ENCODE measurements at places on chromosomes 4 and X.
A peak's percentile ranks its signal among the peaks of the same experiment; 100 is the strongest.

- no peak for DNase-seq
Observed at GRCh38 chr4:23881674-23882337, 8.0 kb downstream of the PPARGC1A start.

DNA sequence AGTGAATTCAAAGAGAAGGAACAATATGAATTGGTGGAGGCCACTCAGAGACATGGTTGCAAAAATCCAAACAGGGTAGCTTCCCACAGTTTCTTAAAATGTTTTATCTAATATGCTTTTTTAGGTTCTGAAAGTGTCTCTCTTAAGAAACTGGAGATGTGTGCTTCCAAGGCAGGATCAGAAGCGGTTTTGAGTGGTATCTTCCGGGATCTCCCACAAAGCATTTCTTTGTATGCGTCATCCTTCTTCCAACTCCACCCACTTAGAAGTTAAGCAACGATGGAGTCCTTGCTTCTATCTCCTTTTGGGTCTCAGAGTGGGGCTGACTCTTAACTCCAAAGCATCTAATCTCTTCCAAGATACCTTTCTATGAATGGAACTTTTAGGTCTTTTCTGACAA, 196.7 kb downstream of the MID1 start:
- DNase-seq, result no peak

DNA sequence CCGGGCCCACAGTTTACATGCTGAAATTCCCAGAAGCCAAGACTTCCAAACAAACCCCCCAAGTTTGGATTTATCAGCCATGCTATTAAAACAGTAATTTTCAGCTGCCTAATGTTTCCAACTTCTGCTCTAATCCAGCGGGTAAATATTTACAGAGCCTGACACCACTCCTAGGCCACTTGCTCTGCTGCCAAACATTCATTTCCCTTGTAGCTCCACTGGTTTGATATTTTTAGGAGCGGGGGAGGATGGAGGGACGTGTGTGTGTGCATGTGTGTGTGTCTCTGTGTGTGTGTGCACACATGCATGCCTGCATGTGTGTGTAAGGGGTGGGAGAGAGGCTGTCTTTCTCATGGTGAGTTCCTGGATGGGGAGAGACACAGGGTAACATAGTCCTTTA, 115.7 kb upstream of the PJA1 start:
- DNase-seq, result no peak

DNA sequence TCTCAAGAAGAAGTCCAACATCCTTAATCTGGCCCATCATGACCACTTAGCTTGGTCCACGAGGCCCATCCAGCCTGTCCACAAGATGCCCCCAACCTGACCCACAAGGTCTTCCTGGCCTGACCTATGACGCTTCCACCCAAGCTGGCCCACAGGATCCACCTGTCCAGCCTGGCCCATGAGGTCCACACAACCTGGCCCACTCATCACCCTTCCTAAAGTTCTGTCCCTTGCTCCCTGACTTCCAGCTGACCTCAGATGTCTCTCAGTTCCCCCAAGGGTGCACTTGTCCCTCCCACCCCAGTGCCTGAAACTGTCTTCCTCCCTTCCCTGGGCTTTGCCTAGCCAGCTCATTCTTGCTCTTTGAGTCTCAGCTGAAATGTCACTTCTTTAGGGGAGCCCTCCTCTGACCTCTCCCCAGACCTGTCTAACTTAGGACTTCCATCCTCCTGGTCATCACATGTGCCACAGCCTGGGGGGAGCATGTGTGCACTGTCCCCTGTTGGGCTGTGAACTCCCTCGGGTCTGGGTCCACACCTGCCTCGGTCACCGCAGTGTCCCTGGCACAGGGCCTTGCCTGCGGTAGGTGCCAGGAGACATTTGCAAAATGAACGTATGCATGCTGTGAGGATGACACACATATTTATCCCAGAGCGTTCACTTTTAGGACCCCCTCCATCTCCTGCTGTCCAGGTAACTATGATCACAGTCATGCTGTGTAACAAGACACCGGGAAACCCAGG, 61.7 kb downstream of the EVC start:
- no peak for DNase-seq

DNA sequence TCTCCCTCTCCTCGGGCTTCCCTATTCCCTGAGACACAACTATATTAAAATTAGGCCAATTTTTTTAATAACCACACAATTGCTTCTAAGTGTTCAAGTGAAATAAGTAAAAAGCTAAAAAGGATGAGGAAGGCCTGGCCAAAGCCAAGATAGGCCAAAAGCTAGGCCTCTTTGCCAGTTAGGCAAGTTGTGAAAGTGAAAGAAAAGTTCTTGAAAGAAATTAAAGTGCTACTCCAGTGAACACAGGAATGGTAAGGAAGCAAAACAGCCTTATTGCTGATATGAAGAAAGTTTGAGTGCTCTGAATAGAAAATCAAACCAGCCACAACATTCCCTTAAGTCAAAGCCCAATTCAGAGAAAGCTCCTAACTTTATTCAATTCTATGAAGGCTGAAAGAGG, 114.2 kb upstream of the FAT4 start:
- DNase-seq, result no peak

GRCh38 chr4:11338956-11339782, 89.5 kb downstream of the HS3ST1 start:
- no peak for DNase-seq

GRCh38 chr4:14816623-14817261, 185.5 kb upstream of the CPEB2 start:
- DNase-seq, result no peak

DNA sequence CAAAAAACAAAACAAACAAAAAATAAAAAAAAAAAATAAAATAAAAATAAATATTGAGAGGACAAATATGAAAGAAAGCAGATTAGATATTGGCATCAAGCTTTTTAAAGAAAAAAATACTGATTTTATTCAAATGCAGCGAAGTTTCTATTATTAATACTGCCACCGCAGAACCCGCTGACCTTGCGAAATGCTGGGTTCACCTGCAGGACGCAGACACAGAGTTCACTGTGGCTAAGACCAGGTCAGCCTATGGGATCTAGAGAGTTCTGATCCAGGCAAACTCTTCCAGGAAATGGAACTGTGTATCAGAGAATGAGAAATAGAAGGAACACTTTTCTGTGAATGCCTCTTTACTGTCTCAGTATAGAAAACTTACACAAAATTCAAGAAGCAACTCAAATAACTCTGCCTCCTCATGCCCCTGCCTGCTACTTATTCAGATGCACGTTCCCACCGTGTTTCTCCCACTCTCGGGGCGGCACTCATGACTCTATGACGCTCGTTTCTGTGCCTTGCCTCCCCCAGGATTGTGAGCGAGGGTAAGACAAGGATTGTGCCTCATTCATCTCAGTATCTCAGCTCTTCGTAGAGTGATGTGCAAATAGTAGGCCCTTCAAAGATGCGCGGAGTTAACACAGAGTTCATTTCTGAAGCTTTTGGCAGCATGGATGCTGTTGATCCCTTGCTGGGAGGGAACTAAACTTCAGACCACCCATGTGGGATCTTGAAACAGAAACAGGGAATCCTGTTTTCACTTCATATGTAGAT, 44.1 kb upstream of the TLR3 start:
- DNase-seq, result no peak

GRCh38 chr4:58247792-58248191, 1137.6 kb upstream of the IGFBP7 start:
- no peak for DNase-seq

GRCh38 chr4:139461022-139461628, 7.2 kb downstream of the RAB33B start:
- no peak for DNase-seq

DNA sequence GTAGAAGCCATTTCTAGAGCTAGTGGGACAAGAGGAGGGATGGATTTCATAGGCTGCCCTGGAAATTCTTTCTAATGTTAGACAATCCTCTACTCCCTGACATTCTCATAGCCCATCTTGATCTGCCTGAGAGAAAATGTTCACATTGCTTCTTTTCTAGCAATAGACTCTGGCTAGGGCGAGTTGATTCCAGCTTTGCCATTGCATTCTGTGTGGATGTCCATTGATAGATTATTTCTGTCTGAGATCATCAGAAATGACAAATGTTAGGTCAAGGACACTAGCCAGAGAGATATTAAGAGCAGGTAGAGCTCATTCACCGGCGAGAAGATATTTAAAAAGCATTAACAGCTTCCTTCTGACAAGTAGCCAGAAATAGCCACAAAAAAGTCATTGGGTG, 184.7 kb downstream of the LDB2 start:
- no peak for DNase-seq

DNA sequence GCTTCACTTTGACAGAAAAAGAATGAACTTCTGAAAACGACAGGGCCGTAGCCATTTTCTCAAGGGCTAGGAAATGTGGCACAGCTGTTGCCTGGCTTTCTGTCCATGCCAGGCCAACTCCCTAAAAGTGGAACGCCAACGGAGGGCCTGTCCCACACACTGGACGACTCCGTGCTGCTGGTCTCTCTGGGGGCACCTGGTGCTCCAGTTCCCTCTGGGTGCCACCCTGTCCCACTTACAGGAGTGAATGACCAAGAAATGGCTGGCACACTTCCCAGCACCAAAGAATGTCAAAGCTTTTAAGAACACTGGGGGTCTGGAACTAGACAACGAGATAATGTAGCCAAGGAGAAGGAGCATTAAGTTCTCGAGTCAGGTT, 40.9 kb downstream of the GATB start:
- DNase-seq, result no peak

DNA sequence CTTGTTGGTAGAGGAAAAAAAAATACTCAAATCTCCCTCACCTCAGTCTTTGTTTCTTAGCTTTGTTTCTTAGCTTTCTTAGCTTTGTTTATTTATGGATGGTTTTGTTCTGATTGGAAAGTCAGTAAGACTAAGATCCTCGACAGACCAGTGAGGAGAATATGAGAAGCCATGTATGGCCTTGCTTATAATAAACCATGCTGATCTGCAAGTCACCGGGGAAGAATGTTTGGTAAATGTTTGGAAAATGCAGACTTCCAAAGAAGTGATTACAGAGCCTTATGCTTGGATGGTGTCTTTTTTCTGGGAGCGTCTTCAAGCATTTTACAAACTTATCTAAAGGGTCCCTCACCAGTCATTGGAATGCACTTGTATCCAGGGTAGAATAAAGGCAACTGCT, 90.1 kb upstream of the NOCT start:
- DNase-seq, result no peak

- no peak for DNase-seq
Observed at GRCh38 chrX:14029039-14029424, 660 bp downstream of the GEMIN8 start.

- DNase-seq, result no peak
Observed at GRCh38 chrX:45801554-45801953, 600.9 kb upstream of the DIPK2B start.

DNA sequence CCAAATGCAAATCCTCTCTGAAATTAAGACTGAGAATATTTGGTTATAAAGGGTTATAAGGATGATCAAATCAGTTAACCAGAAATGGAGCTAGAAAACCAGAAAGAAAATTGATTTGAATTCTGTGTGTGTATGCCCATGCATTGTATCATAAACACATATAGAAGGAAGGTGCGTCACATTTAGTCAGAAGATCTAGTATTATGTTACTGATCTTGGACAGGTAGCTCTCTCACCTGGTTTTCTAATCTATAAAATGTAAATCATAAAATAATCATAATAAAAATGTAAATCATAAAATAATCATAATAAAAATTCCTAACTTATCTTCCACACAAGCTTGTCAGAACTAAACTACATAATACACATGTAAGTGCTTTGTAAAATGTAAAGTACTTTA, 78.8 kb downstream of the BMP3 start:
- no peak for DNase-seq

DNA sequence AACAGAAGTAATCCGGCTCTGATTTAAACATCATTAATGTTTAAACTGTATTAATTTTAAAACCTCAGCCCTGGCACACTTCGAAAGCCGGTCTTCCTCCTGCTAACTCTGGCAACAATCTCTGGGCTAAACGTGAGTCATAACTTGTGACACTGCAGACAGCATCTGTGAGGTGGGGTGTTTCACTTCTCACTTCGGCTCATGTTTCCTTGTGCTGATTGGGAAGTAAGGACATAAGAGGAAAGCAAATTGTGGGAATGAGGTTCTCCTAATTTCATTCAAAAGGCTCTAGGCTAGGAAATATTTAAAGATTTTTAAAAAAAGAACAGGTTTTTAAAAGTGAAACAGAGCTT, 139.9 kb upstream of the USP9X start:
- DNase-seq, result no peak

- no peak for DNase-seq
Observed at GRCh38 chr4:68803013-68803412, 12.8 kb upstream of the UGT2B10 start.

- no peak for DNase-seq
Observed at GRCh38 chrX:17369309-17369708, 5.7 kb upstream of the NHS start.

GRCh38 chr4:149048451-149049143, 606.4 kb upstream of the NR3C2 start:
- DNase-seq, result no peak

- peak; percentile 12 for DNase-seq
Observed at GRCh38 chr4:153785910-153786721, 2.8 kb downstream of the SFRP2 start.

DNA sequence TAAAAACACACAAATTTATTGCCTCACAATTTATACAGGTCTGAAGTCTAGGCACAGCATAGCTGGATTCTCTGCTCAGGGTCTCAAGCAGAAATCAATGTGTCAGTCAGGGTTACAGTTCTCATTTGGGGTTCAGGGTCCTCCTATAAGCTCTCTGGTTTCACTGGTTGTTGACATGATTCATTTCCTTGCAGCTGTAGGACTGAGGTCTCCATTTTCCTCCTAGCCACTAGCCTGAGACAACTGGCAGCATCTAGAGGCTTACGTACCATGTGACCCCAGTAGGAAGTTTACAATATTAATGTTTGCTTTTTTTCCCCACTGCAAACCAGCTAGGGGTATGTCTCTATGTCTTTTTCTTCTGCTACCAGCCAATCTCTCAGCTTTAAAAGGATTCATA, 102.5 kb downstream of the CPEB2 start:
- no peak for DNase-seq

GRCh38 chr4:89868999-89869589, 25.6 kb upstream of the MMRN1 start:
- no peak for DNase-seq

DNA sequence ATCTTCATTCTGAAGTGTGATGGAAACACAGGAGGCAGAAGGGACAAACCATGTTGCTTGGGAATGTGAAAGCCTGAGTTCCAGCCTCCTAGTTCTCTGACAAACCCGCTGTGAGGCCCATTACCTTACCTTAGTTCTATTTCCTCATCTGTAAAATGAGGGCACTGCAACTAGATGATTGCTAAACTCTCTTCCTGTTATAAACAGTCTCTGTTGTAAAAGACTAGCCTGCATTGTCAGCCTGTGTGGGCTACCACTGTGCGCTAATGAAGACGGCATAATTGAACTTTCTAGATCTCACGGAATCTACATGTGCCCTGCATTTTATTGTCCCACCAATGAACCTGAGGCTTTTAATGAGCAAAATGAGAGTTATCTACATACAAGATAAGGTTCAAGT, 147.2 kb downstream of the AFF2 start:
- no peak for DNase-seq

DNA sequence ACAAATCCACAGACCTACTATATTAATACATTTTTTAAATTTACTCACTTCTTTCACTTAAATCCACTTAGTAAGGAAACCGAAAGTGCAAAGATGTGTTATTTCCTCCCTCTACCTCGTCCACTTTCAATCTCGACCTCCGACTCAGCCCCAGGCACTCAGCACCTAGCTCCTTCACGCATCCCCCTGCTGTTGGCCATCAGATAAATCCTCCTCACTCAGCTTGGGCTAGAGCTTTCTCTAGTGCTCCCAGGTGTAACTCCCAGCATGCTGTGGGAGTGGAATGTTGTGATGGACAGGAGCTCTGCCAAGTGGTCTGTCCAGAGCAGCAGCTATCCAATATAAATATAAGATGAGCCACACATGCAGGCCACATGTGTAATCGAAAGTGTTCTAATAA, 26.7 kb upstream of the TEC start:
- no peak for DNase-seq

GRCh38 chr4:62513306-62513705, 1313.2 kb downstream of the ADGRL3 start:
- no peak for DNase-seq

Data from epithelial cell of proximal tubule (primary cell).